ENCODE measurements at places on chromosomes 1 and 21.

DNA sequence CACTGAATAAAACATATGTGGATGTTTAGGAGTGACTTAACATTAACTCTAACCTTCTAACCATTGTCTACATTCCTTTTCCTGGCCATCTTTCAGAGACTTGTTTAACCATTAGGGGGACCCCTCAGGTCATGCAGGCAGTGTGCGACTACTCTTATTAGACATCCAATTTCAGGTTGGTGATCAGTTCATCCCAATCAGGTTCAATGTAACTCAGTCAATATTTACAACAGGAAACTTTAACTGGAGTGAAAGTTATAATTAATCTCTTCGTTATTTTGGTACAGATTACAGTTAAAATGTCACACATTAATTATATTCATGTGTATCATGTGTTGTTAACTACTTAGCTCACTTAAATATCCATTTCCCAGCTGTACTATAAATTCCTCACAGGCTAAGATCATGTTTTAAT lies 68.8 kb upstream of the RGS1 start:
- no peak for DNase-seq

DNA sequence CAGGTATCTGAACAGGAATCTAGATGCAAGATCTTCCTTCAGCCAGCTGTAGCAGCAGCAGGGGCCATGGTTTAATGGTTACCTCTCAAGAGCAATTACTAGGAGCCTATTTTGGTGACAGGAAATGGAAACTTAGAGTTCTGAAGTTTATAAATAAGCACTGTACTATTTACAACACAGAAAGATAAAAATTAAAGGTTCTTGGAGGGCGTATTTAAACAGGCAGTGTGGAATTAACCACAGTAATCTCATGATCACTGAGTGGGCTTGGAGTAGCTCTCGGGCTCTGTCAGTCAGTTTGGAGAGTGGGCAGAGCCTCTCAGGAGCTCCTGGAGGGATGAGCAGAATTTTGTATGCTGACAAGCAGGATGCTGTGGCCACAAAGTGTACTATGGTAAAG lies 10.2 kb upstream of the FCRL5 start:
- DNase-seq = no peak

- DNase-seq = no peak
Measured at GRCh38 chr1:109929588-109930251, 19.1 kb downstream of the CSF1 start.

DNA sequence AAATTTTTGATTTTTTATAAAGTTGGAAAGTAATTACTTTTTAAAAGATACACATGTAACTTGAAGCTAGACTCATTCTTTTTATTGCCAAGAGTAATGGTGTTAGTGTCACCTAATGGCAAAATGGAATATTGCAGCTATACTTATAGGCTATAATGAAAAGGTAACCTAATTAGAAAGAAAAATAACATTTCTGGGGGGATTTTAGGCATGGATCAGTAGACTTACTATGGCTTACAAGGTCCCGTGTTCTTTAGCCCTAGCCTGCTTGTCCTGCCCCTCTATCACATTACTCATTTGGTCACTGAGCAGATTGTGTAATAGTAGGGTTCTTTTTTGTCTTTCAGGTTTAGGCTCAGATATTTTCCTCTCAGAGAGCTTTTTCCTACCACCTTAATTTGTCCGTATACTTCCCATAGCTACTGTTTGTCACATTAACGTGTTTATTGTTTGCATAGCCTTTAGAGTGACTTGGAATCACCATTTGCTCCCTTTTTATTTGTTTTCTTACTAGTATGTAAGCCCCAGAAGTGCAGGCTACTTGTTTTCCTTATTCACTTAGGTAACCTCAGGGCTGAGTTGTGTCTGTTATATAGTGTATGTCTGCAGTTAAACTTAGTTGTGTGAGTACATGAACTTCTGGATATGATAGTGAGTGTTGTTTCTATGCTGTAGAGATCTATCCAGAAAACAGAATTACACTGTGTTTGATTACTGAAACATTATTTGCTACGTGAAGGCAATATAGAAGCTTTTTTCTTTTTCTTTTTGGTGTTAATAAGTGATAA lies 58.7 kb downstream of the RABGAP1L start:
- no peak for DNase-seq

- no peak for DNase-seq
Measured at GRCh38 chr1:232630894-232631195, 912 bp upstream of the SIPA1L2 start.

GRCh38 chr21:38753557-38753971 lies 52.2 kb upstream of the ETS2 start:
- no peak for DNase-seq

- no peak for DNase-seq
Measured at GRCh38 chr1:69411617-69412016, 156.1 kb upstream of the LRRC7 start.

DNA sequence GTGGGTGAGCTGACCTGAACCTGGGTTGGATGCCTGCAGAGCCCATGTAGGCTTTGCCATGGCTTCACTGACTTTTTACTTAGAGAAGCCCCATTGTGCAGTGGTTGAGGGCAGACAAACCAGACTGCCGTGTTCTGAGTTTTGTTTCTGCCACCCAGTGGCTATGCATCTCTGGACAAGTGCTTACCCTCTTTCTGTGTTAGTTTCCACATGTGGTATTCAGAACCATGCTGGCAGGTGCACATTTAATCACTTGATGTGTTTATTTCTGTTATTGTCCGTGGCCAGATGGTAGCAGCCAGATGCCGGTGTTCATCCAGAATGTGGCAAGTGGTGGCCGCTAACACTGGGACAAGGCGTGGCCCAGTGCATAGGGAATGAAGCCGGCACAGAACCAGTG lies 10.3 kb upstream of the PTPN7 start:
- DNase-seq = no peak

DNA sequence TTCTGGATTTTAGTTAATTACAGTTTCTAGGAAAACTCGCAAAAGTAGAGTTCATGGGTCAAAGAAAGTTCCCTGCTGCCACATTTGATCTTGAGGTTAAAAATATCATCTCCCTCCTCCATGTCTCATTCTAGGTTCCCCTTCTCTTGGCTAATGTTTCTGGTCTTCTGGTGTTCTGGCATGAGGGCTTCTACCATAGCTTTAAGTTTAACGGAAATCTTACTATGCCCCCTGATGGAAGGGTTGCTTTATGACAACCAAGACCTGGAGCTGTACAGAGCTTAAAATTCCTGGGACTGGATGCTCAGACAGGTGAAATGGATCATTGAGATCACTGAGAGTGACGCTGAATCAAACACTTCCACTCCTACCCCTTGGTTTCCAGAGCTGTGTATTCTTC lies 1881.7 kb downstream of the MRPL39 start:
- no peak for DNase-seq

DNA sequence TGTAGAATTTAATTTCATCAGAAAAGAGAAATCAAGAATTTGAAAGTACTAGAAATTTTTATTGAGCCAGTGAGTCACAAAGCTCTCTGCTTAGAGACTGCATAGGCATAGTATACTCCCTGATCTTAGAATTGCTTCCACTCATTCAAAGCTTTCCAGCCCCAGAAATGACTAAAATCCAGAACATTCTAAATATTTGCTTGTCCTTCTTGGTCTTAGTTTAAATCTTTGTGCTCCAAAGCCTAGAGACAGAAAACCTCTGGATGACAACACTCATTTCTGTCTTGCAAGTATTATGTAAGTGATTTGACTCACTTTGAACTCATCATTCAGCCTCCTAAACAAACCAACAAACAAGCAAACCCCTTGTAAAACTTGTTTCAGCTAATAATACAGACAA lies 74.2 kb downstream of the PTPRC start:
- no peak for DNase-seq

- no peak for DNase-seq
Measured at GRCh38 chr21:15722591-15723324, 7.0 kb upstream of the USP25 start.

DNA sequence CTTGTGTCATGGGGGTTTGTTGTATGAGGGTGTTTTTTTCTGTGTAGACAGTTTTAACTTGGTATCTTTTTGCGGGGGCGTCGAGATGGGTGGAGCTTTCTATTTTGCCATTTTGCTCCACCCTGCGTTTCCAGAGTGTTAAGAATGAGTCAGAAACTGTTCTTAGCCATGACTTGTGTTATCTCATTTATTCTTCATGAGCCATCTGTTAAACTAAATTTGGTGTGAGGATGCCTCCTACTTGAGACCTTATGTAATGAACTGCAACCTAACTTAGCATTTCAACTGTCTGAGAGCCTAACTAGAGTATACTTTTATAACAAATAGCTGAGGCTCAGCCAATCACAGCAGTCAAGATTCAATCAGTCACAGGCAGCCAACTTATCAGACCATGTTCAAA lies 1873.5 kb downstream of the NCAM2 start:
- DNase-seq = no peak

DNA sequence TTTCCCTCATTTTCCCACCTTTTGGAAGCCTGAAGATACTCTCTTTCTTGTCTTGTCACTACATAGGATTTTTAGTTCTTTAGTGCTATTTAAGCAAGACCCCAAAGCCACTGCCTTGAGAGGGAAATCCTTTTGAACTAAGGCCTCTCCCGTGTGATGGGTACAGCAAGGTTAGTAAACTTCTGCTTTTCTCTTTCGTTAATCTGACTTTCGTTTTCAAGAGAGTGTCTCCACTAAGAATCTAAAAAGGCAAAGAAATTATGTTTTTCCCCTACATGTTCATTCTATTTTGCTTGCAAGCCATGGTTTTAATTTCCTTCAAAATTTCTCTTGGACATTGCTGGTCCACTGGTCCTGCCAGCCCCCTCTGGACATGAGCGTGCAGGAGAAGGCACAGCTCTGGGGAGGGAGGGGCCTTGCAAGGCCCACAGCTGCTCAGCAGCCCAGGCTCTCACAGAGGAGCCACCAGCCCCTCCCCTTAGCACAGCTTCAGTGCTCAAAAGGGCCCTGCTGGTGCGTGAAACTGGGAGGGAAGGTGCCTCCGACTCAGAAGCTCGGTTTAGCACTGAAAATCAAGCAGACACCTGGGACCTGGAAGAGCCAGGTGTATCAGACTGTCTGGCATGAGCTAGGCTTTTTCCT lies 210.9 kb upstream of the GALNT2 start:
- DNase-seq = peak; percentile 17

GRCh38 chr1:78136680-78137079 lies 90.9 kb downstream of the GIPC2 start:
- DNase-seq = no peak

- no peak for DNase-seq
Measured at GRCh38 chr1:170853302-170853701, 82.0 kb upstream of the MROH9 start.

DNA sequence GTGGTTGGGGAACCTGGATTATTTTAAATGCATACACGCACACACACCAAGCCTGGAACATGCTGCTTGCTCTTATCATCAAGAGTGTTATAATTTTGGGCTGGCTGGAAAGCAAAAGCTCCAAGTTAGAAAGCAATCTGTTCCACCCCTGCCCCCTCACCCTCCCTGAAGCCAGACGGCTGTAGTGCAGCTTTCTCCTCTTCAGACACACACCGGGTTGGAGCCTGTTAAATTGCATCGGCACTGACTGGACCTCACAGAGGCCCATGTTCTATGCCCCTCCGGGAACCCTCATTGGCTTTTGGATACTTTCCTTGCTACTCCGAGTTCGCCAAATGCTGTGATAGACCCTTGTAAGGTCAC lies 90.6 kb upstream of the KCNJ15 start:
- no peak for DNase-seq

- no peak for DNase-seq
Measured at GRCh38 chr1:4058122-4058521, 158.1 kb upstream of the C1orf174 start.

GRCh38 chr1:202201266-202201665 lies 7.7 kb downstream of the LGR6 start:
- no peak for DNase-seq

GRCh38 chr1:30404341-30404740 lies 319.0 kb downstream of the MATN1 start:
- DNase-seq = no peak

DNA sequence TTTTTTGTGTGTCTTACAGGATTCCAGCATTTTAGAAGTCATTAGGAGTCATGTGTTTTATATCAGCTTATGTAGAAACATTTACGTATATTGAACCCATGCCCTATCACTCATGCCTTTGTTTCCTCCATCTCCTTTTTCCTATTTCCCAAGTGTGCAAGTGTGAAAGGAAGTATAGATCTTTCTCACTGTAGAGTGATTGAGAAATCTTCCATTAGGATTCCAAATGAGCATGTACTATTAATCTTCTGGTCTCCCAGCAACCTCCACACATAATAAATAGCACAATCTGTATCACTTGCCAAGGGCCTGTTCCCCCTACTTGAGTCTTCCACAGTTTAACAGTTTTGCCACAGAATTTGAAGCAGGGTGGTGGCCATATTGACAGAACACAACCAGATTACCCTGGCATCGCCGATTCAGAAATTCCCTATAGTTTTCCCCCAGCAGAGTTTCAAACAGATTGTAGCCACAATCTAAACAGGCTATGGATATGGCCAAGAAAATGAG lies 1052.8 kb downstream of the TTLL7 start:
- no peak for DNase-seq

GRCh38 chr1:71862756-71863155 lies 419.6 kb downstream of the NEGR1 start:
- no peak for DNase-seq

GRCh38 chr1:41963636-41964035 lies 44.9 kb upstream of the HIVEP3 start:
- no peak for DNase-seq

DNA sequence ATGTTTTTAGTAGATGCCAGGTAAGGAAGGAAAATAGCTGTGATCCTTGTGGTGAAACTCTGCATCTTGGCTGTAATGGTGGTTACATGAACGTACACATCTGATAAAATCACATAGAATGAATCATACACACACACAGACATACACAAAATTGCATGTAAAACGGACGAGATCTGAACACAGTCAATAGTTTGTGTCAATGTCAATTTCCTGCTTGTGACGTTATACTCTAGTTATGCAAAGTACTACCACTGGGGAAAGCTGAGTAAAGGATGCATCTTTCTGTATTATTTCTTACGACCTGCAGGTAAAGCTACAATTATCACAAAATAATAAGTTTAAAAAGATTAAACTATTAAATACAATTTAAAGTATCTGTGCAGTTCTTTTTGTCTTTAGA lies 493.7 kb upstream of the ZP4 start:
- DNase-seq = no peak

- DNase-seq = no peak
Measured at GRCh38 chr1:68178821-68179490, 53.4 kb downstream of the WLS start.

GRCh38 chr1:51100264-51100880 lies 1.7 kb upstream of the C1orf185 start:
- DNase-seq = no peak

DNA sequence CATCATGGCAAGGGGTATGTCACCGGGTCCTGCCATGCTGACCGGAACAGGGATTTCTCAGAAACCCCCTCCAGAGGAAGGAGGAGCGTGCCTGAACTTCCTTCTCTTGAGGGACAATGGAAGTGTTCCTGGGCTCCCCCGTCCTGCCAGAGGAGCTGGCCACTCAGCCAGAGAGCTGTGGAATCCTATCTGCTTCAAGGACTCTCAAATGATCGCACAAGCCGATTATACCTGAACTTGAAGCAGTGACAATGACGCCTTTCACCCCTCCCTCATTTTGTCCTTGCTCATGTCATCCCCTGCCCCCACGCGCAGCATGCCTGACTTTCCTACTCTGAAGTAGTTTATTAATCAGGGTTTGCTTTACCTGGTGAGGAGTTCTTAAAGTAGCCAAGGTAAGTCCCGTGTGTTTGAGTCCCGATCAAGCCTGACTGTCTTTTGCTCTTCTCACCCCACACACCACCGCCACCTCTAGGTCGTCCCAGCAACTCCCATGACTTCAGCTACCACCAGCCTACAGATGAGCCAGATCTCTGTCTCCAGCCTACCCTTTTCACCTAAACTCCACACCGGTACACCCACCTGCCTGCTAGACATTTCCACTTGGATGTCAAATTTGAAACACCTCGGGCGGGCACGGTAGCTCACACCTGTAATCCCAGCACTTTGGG lies 25.0 kb upstream of the PRELP start:
- DNase-seq = no peak

Data from activated gamma-delta T cell treated with Interleukin-2 at 50 U/mL for 16 hours (primary cell).